WERI-Rb-1 (cell line): ENCODE measurements at places on chromosomes 2 and 18.

DNA sequence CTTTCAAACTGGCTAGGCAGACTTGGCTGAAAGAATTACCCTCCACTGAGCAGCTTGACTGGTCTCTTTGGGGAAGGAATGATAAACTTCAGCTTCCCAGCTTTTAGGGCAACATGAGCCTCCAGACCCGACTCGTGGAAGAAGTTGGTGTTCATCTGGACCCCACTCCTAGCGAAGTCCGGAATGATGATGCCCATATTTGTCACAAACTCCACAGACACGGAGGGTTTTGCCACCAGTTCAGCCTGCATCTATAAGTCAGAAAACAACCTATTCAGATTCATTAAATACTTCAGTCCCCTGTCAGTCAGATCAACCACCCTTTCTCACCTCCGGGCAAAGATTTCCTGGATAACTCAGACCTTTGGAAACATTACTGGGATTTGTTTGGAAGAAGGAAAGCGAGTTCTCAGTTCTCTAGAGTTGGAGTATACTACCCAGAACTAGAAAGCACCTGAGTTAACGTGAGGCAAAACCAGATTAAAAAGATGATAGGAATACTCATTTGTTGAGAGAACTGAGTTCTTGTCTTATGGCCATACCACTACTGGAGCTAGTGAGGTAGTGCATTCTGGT lies 21.0 kb downstream of the APOB start:
- DNase-seq, result no peak

DNA sequence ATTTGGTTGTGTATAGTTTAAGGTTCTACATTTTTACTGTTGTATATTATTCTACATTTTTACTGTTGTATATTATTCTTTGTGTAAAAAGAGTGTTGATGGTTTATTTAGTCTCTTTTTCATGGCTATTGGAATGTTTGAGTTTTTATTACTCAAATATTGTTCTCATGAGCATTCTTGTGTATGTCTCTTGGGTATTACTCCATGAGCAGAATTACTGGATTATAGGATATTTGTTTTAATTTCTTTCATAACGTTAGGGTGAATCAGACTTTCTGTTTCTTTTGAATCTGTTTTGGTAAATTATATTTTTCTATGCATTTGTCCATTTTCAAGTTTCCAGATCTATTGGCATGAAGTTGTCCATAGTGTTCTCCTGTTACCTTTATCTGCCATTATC lies 111.6 kb downstream of the DYNAP start:
- no peak for DNase-seq

GRCh38 chr2:48328942-48329723 lies 200.8 kb upstream of the STON1 start:
- no peak for DNase-seq

DNA sequence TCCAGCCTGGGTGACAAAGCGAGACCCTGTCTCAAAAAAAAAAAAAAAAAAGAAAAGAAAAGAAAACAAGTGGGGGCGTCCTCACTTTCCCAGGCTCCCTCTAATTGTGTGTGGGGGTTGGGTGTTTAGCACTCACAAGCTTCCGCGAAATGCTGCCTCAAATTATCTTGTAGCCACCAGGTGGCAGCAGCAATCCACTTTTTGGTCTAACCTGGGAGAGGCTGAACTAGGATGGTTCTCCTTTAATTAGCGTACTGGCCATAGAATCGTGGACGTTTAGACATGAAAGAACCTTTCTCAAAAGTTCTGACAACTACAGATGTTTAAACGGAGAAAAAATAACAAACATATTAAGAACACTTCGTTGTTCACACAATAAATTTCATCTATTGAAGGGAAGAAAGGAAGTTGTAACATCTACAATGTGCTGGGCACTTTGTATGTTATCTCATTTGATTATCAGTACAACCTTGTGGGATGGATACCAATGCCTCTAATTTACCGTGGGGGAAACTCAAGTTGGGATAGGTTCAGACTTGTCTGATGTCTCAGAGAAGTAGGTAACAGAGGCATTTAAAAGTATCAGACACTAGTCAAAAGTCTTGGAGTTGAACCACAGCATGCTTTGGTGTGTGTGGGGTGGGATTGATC lies 122.7 kb upstream of the NABP1 start:
- peak; percentile 82 for DNase-seq

DNA sequence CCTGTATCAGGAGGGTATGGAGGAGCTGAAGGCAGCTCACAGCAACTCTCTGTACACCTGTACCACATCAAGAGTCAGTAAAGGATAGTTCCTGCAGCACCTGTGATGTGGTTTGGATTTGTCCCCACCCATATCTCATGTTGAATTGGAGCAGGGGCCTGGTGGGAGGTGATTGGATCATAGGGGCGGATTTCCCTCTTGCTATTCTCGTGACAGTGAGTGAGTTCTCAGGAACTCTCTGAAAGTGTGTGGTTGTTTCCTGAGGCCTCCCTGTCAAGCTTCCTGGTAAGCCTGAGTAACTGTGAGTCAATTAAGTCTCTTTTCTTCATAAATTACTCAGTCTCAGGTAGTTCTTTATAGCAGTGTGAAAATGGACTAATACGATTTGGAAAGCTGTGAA lies 28.9 kb downstream of the OSBPL1A start:
- DNase-seq, result no peak

GRCh38 chr18:59565957-59566356 lies 131.3 kb downstream of the CCBE1 start:
- DNase-seq, result no peak

DNA sequence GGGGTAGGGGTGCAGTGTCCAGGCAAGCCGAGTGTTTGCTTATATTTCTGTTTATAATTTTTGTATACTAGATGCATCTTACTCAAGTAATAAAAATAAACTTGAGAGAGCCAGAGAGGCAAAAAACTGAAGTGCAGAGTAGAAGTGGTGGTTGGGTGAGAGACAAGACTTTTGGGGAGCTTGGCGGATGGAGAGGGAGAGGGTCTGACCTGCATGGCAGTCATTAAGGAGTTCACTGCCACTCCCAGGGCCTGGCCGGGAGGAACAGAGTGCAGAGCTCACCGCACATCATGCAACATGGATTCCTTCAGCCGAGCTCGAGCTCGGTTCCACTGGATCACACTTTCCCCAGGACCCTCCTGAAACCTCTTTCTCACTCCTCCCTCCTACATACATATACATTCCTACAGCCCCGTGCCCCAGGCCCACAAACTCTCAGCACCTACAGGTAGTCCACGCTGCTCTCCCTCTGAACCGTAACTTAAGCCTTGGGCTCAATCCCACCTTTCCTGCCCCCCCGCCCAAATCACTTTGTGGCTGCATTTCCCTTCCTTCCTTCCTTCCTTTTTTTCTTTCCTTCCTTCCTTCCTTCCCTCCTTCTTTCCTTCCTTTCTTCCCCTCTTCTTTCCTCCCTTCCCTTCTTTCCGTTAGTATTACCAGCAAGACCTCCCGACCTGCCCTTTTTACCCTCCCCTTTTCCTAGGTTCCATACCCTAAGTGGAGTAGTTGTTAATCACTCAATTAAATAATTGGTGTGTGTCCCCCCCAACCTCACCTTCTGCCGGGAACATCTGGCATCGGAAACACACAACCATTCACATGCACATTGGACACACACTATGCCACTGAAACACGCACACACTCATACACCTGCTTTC lies 37.1 kb upstream of the ATP6V1B1 start:
- DNase-seq, result no peak

DNA sequence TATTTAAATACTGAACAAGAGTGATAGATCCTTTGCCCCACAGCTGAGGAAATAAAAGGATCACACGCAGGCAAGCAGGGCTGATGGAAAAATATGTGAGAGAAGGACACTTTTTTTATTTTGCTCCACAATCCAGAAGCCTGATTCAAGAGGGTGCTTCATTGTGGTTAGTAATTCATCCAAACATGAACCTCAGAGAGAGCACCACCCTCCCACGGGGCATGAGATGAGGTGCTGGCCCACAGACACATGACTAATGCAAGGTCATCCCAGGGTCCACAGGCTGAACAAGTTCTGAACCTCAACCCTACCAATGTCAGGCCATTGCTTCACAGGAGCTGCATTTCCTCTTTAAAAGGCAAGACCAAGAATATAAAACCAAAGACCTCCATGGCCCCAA lies 239.6 kb downstream of the MREG start:
- DNase-seq, result no peak

- no peak for DNase-seq
These were observed 29.0 kb downstream of the SESTD1 start for GRCh38 chr2:179235463-179236108.

GRCh38 chr2:38522754-38523349 lies 79.9 kb downstream of the HNRNPLL start:
- DNase-seq, result no peak

DNA sequence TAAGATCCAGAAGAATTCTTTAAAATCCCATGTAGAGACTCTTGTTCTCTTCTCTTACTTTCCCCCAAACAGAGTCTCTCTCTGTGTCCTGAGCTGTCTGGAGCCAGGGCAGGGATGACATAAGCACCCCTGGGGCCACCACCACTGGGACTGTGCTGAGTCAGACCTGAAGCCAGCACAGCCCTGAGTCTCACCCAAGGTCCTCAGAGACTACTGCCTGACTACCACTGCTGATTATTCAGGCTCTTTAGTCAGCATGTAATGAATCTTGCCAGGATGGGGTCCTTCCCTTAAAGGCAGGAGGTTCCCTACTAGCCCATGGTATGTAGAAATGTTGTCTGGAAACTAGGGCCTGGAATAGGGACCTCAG lies 34.9 kb upstream of the DYNC1I2 start:
- DNase-seq, result no peak

DNA sequence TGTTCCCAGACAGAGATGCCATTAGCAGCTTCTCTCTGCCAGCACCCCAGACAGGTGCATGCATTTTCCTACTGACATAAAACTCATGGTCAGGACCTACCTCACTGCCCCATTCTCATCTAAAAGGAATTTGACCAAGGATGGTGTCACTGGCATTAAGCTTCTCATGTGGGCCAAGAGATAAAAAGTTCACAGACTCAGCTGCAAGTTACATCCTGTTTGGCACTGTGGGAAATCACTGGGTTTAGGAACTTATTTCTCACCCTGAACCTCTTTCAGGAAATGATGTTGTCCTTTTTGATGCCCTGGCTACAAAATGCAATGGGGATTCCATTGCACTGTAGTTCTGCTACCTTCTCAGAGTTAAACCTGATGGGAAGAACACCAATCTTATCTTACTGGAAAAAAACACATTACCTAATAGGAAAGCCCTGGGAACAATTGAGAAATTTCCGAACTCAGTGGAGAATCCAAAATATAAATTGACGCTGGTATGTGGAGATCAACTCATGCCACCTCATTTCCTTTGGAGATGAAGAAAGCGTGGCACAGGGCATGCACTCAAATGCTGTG lies 252.1 kb upstream of the COPS8 start:
- DNase-seq, result no peak

DNA sequence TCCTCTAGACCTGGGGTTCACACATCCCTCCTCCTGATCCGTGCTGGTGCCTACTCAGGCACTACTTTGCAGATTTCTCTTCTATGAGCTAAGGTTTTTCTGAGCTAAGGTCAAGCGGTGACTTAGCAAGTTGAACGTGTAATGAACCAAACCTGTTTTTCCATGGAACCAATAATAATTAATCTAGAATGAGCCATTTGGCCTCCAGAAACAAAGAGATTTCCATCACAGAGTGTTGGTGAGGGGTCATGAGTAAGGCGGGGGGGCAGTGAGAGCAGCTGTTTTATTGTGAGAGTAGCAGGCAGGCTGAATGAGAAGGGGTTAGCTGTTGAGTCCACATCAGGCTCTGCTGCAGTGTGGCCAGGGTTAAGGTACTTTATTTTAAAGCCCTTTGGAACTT lies 112.0 kb upstream of the FOSL2 start:
- DNase-seq, result no peak

- DNase-seq, result no peak
These were observed 755 bp downstream of the EIF4E2 start for GRCh38 chr2:232551250-232551638.

GRCh38 chr2:203891474-203891873 lies 23.9 kb downstream of the CTLA4 start:
- no peak for DNase-seq

- no peak for DNase-seq
These were observed 15.4 kb downstream of the NPPC start for GRCh38 chr2:231910771-231911170.

- no peak for DNase-seq
These were observed 314.8 kb downstream of the TSN start for GRCh38 chr2:122070241-122070731.

DNA sequence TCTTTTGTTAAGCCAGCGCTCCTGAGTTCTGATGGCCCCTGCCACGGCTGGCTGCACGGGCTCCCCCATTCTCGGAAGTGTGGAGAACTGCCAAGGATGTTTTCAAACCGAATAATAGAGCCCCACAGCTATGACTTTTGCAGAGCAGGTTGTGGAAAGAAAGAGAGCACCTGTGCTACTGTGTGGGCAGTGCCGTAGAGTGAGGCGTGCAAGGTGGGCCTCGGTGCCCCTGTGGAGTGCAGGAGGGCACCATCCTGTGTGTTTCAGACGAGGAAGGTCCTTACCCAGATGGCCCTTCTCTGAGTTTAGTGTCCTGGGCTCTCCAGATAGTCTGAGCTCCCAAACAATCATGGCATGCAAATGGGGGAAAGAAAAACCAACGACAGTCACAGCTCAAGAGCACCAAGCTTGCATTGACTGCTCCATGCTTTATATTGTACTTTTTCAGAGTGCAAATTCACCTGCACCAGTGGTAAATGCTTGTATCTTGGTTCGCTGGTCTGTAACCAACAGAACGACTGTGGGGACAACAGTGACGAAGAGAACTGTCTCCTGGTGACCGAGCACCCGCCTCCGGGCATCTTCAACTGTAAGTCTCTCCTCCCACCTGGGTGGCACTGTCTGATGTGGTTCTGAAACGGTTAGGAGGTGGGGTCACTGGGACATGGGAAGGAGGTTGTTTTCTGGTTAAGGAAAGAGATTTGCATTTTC lies 219.4 kb downstream of the LDLRAD4 start:
- DNase-seq, result no peak
